ENCODE measurements at places on chromosomes 11 and 22. TPM values are rescaled to one million over a fixed set of nuclear protein-coding genes. Genes with fewer than 3 reads are reported as not detected.

GRCh38 chr11:26420331-26420730 is 88.4 kb downstream of the ANO3 start:
- no peak for DNase-seq

DNA sequence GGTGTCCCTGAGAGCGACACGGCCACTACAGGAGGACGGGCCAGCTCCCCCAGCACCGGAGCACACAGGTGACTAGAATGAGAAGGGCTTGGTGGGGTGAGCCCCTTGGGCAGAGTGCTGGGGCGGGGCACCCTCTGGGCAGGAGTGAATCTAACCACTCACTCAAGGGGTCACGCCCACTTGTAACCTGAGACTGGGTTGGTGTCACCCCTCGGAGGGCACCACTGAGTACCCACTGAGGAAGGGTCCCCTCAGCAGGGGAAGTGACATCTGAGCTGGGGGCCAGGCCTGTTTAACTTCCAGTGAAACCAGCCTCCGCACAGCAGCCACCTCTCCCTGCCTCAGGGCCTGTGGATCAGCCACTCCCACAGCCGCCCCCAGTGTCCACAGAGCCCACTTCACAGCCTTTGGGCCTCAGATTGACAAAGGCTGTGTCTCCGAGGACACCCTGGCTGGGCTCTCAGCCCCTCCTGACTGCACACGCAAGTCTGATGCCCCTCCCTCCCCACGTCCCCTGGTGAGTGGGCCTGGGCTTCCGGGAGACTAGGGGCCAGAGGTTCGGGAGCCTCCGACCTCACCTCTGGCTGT is 5.6 kb downstream of the GATD1 start:
- DNase-seq: no peak

- no peak for DNase-seq
Observed at GRCh38 chr22:45843986-45844385, 133.0 kb downstream of the WNT7B start.

DNA sequence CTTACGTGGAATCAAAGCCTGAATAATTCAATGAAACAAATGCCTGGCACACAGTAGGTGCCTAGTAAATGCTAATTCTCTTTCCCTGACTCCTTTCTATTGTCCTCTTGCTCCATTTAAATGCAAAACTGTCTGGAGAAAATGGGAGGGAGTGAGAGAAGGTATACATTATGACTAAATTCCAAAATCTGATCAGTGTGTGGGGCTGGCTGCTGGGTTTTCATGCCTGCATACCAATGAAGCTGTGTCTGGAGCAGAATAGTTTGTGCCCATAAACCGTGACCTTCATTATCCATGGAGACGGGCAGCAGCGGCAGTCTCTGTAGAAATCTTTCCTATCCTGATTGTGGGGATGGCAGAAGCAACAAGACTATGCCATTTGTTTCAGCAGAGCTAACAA is 223.4 kb upstream of the ZBED5 start:
- DNase-seq: no peak

GRCh38 chr22:37126383-37126782 is 16.9 kb upstream of the TMPRSS6 start:
- peak; percentile 38 for DNase-seq

GRCh38 chr22:37030560-37031281 is 11.2 kb downstream of the MPST start:
- no peak for DNase-seq

DNA sequence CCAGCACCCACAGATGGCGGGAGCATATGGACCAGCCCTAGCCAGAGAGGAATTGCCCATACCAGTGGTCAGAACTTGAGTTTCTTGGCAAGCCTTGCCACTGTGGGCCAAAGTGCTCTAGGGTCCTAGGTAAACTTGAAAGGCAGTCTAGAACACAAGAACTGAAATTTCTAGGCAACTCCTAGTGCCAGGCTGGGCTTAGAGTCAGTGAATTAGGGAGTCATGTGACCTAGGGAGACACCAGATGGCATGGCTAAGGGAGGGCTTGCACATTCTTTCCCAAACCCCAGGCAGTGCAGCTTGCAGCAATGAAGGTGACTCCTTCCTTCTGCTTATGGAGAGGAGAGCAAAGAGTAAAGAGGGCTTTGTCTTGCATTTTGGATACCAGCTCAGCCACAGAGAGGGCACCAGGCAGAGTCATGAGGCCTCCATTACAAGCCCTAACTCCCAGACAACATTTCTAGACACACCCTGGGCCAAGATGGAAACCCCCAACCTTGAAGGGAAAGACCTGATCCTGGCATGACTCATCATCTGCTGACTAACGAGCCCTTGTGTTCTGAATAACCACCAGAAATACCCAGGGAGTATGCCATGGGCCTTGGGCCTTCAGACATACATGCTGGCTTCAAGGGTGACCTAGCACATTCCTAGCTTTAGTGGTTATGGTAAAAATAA is 19.2 kb upstream of the OR56A3 start:
- DNase-seq: no peak

DNA sequence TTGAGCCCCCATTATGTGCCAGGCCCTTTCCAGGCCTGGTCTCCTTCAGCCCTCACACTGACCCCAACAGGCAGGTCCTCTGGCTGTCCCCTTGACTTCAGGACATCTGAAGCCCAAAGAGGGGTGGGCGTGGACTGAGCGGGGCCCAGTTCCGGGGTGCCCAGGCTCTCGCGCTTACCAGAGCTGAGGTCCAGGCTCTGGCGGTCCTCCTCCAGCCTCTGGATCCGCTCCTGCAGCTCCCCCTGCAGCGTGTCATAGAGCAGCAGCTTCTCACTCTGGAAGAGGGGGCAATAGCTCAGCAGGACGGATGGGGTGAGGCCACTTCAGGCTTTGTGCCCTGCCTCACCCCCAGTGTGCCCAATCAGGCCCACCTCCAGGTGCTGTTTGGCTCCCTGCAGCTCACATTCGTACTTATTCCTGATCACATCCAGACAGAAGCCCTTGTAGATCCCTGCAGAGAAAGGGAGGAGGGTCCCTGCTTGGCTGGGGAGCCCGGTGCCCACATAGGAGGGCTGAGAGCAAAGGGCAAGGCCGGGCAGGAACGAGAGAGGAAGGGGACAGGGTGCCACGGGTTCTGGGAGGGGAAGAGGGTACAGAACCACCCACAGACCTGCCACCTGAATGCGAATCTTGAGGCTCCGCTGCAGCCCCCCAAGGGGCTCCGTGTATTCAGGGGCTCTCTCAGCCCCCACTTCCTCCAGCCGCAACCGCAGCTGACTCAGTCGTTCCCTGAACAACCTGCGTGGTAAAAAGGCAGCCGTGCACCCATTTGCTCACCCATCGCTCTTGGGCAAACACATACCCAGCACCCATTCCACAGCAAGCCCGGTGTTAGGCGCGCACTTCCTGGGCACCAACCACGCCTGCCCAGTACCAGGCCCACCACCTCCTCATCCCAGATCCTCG is 4.1 kb downstream of the BRMS1 start:
- no peak for DNase-seq

GRCh38 chr22:20240447-20240764 is 27.7 kb downstream of the RTN4R start:
- DNase-seq: no peak

- DNase-seq: no peak
Observed at GRCh38 chr11:115590254-115590653, 86.0 kb upstream of the CADM1 start.

DNA sequence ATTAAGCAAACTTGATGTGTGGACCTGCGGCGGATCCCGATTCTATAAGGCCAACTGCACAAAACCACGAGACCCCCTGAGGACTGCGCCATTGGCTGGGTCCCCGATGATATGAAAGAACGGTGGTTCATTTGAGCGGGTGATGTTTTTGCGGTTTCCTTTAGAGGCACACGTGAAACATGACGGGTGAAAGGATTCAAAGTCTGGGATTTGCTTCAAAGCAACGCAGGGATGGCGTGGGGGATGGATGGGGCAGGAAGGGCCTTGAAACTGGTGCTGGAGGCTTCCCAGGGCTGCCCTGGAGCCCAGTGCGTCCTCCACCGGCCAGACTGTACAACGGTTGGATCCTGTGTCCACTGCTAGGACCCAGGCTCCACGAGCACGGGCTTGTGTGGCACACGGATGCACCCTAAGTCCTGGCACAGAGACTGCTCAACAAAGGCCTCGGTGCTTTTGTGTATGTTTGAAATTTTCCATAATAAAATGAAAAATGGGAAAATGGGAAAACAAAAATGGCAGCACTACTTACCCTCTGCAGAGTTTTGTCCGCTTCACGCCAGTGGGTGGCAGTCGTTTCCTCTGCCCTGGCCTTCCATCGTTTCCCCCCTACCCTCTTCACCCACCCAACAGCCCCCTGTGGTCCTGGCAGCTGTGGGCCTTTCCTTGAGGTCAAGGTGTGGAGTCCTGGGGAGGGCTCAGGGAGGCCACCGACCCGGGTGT is 3.6 kb downstream of the ASCL2 start:
- DNase-seq: peak; percentile 13

GRCh38 chr22:49076300-49077035 is 751.2 kb downstream of the BRD1 start:
- no peak for DNase-seq

DNA sequence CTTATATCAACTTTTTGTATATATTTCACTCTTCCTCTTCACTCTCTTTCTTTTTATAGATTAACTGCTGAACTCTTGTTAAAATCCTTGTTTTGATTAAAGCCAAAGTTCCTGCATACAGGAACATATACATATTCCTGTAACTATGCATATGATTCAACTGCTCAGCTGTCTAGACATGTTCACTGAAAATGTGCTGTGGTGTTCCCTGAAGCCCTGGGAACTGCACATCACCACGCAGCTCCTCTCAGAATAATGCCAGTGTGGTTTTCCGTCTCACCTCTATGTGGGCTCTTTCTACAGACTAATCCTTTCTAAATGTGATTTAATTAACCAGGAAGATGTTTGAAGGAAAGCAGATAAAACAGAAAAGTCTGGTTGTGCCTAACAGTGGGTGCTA is 25.6 kb upstream of the MMP12 start:
- DNase-seq: no peak

The SERPIND1 gene
- polyA plus RNA-seq: not detected

The C11orf16 gene
- not detected for polyA plus RNA-seq

The CRYBB1 gene
- not detected for polyA plus RNA-seq

The CSNK1E gene
- 8.6 TPM for polyA plus RNA-seq

The FGF4 gene
- not detected for polyA plus RNA-seq

All from immature natural killer cell (primary cell).